ELF-1 (cell line): ENCODE measurements at places on chromosomes 7 and 10.

- no peak for DNase-seq
Measured at GRCh38 chr10:70760271-70760787, 24.8 kb downstream of the TBATA start.

DNA sequence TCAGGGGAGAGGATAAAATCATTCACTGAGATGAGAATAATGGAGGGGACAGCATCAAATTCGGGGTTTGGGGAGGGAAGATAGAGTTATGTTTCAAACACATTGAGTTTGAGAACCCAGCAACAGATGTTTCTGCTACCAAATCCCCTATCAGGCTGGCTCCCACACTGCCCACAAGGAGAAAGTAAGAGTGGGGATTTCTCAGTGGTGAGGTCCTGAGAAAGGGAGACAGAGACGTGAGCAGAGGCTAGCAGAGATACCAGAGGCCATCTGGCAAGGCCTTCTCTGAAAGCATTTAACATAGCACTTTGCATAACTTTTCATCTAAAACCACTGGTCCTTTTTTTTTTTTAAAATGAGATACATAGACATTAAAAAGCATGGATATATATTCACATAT lies 7.8 kb upstream of the SLF2 start:
- no peak for DNase-seq

GRCh38 chr7:112556633-112557032 lies 75.8 kb downstream of the LSMEM1 start:
- no peak for DNase-seq

DNA sequence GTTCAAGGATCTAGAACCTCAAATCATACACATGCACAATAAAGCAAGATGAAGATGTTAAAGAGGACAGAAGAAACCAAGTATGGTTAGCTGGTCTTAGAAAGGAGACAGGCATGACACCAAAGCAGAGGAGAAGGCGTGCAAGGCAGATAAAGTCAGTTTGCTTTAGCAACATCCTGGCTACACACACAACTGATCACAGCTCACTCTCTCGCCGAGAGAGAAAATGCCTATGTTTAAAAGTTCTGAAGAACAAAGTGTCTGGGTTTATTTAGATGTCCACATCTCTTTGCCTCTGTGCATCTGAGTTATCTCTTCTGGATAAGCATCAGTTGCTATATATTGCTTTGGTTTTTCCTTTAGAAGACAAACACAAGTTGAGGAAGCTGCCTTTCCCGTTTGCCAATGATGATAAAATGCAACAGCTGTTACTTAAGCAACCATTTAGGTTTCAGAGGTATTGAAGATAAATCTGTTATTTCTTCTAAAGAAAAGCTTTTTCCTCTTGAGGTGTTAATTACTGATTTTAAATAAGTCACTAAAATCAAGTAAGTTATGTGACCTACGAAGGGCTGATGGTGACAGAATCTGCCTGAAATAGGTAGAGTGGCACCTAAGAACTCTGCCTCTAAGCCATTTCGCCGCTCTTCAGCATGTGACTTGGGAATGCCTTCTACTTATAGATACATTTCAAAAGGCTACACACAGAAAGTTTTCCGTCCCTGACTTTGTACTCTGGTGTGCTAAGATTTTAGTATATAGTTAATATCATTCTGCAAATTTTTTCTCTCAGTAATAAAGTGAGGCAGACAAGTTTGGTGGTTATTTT lies 146.2 kb upstream of the ASAH2 start:
- no peak for DNase-seq

- peak; percentile 47 for DNase-seq
Measured at GRCh38 chr7:139471740-139472353, 11.6 kb downstream of the KLRG2 start.
